IMR-90 (cell line): ENCODE measurements at places on chromosomes 16 and 17. TPM values are rescaled to one million over a fixed set of nuclear protein-coding genes. Genes with fewer than 3 reads are reported as not detected.

POLG2 gene
- 7.0 and 9.2 TPM in 2 replicates for total RNA-seq

MYH8 gene
- total RNA-seq = not detected in 2 replicates

EXOC3L1 gene
- total RNA-seq = not detected in 2 replicates

KIFC3 gene
- total RNA-seq = 38.3 and 48.6 TPM in 2 replicates

ERN2 gene
- 0.54 TPM in 1 of 2 replicates, not detected in the other for total RNA-seq

CDYL2 gene
- total RNA-seq = 3.9 and 4.4 TPM in 2 replicates

CDK5R1 gene
- total RNA-seq = 0.36 and 0.56 TPM in 2 replicates

VTN gene
- total RNA-seq = under 0.01 and 0.18 TPM in 2 replicates

CHST4 gene
- under 0.01 TPM in 1 of 2 replicates, not detected in the other for total RNA-seq

SLC6A4 gene
- under 0.01 TPM in 1 of 2 replicates, not detected in the other for total RNA-seq

GRCh38 chr17:16361874-16362273 is 8.6 kb upstream of the CENPV start:
- no peak for DNase-seq

DNA sequence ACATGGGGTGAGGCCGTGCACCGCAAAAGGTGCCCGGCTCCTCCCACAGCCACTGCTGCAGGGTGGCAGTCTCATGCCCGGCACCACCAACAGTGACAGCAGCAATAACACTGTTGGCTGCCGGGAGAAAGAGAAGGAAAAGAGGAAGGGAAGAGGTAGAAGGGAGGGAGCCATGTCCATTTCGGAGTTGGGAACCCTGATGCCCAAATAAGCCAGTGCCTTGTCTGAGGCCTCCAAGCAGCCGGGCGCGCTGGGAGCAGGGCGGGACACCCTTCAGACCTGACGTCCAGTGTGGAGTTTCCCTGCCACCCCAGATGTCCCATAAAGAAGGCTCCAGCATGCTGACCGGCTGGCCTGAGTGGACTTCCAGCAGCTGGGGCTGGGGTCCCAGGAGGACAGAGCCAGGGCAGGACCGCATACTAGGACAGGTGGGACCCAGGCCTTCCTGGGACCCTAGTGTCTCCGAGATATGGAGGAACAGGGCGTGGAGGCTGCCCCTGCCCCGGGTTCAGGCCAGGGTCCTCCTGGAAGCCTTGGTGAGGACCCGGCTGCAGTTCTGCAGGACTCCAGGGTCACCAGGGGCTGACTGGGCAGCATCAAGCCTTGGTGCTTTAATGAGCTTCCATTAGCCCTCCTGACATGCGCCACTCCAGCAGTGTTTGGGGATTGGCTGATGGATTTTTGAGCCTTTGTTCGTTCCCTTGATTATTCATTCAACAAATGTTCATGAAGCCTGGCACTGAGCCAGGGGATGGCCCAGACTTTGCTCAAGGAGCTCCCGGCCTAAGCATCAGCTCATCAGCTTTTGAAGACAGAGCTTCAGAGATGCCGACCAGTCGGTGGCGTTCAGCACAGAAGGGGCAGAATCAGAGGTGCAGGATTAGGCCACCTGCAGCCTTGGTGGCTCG is 223.6 kb upstream of the CIBAR2 start:
- DNase-seq = peak; percentile 52

- no peak for DNase-seq
These were observed 52.6 kb downstream of the PGS1 start for GRCh38 chr17:78430892-78431691.

DNA sequence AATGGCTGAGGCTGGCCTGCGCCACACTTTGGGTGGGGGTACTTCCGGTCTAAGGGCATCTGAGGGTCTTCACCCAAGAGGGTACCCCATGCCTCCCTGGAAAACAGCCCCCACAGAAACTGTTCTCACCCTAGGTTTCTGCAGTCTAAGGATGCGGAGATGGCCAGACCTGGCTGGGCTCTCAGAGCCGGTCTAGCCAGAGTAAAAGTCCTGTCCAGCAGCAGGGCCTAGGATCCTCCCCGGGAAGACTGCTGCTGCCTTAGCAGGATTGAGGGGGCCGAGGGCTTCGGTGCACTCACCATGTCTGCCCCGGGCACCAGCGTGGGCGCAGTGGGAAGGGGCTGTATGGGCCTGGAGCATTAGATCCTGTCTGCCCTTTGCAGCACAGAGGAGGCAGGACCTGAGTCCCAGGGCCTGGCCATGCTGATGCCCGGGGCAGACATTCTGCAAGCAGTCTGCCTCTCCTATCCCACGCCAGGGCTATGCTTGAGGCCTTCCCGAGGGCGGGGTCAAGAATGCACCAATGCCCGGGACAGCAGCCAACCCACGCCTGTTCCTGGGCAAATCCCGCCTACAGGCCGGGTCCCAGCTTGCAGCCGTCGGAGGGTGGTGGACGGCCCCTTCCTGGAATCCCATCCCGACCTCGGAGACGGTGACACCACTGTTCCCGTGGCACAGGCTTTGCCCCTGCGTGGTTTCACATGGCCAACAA is 54.7 kb downstream of the CBFA2T3 start:
- peak; percentile 39 for DNase-seq

GRCh38 chr17:9729034-9729650 is 62.2 kb downstream of the DHRS7C start:
- DNase-seq = peak; percentile 45

GRCh38 chr16:5042574-5043171 is 8.9 kb upstream of the NAGPA start:
- DNase-seq = peak; percentile 60

DNA sequence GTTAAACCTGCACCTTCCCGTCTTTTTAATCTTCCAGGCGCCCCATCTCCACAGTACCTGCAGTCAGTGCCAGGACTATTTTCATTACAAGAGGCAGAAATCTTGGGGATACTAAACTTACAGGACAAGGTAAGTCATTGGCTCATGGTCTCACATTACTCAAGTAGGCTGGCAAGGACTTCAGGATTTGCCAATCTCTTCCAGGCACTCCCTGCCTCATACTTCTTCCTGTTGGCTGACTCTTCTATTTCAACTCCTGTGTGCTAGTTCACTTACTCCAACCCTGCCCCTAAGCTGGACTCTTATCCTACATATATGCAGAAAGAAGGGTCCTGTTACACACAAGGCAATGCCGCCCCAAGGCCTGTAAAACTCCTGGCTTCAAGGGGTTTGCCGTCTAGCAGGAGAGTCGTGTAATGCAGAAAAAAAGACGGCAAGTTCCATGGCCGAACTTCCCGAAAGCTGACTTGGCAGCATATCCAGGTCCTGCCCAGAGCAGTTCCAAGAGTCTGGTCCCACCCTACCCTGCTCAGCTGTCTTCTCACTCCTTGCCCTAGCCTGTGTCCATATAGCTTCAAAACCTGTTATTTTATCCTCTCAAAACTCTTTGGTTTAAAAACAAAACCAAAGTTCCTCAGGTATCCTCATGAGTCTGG is 14.8 kb downstream of the ERN1 start:
- DNase-seq = no peak

DNA sequence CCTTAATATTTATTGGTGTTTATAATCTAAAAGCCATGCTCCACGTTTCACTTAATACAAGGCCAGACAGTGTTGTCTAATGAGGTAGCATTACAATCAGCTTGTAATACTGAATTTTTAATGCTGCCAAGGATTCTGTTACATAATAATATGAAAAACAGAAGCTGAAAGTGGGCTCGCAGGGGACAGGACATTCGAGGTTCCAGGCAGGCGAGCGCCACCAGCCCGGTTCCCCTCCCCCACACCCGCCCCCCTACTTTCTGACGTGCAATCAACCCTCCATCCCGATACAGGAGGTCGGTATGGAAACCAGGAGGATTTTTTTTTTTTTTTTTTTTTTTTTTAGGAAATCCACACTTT is 6.2 kb upstream of the ZFHX3 start:
- no peak for DNase-seq
